ENCODE measurements at places on chromosomes 2 and 18.

- DNase-seq, result no peak
Observed at GRCh38 chr2:176553685-176554100, 284.5 kb downstream of the MTX2 start.

DNA sequence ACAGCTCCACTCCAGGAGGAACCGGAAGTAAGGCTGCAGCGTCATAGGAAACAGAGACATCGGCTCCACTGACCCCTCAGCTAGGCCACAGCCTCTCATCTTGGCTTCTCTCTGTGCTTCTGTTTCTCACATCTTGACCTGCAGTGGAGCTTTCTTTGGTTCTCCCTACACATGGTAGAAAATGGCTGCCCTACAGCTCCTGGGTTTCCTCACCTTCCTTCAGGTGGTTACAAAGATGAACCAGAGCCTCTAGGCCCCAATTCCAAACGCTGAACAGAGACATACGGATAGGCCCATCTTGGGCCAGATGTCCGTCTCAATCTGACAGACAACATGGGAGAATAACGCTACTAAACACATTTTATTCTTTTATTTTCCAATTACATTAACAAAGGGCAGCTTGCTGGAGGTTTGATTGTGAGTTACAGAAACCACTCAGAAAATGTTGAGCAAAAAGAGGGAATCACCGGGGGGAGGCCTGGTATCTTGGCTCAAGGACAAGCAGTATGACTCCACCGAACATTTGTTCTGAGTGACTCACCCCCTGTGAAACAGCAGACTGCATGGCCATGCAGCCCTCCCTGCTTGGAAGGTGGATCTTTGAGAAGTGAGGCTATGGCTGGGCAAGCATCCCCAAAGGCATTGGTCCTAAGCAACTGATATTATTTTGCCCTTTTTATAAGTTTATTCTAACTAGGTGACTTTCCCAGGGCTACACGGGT lies 303.5 kb downstream of the CDCA7 start:
- DNase-seq, result no peak

- no peak for DNase-seq
Observed at GRCh38 chr2:190847504-190848081, 33.0 kb upstream of the GLS start.

DNA sequence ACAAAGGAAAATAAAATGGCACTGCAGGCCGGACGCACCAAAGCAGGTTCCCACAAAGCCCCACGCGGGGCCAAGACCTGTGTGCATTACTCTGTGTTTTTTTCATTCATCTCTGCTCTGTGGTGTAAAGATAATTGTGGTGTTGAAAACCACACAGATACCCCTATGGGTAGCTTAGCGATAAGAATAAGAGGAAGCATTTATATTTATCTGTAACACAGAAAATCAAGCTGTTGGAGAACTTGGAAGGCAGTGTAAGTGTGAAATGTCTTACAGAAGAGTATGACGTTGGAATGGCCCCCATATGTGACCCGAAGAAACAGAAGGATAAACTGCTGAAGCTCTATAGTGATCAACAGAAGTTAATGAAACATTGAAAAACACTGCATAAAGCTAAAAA lies 20.3 kb upstream of the MARCO start:
- DNase-seq, result no peak

Data from activated CD4-positive, CD25-positive, alpha-beta regulatory T cell treated with anti-CD3 and anti-CD28 coated beads, Interleukin-2, amount 50 U/mL, for 16 hours (primary cell).